ENCODE measurements at places on chromosomes 1 and 21. TPM values are rescaled to one million over a fixed set of nuclear protein-coding genes. Genes with fewer than 3 reads are reported as not detected.

GRCh38 chr1:56901716-56902115 is 47.1 kb downstream of the C8A start:
- DNase-seq, result no peak

DNA sequence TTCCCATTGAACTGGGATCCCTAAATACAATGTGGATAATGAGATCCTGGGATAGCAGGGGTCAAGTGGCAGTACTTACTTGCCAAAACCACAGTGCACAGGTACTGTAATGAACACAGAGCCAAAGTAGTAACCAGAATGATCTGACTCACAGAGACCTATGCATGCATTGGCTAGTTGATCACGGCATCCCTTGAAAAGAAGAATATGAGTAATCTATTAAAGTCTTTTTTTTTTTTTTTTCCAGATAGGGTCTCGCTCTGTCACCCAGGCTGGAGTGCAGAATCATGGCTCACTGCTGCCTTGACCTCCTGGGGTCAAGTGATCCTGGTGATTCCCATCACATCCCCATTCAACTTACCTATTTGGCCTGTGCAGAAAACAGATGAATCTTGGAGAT is 29.4 kb upstream of the EIF4G3 start:
- no peak for DNase-seq

GRCh38 chr1:211490821-211491415 is 1.0 kb downstream of the RD3 start:
- DNase-seq, result no peak

DNA sequence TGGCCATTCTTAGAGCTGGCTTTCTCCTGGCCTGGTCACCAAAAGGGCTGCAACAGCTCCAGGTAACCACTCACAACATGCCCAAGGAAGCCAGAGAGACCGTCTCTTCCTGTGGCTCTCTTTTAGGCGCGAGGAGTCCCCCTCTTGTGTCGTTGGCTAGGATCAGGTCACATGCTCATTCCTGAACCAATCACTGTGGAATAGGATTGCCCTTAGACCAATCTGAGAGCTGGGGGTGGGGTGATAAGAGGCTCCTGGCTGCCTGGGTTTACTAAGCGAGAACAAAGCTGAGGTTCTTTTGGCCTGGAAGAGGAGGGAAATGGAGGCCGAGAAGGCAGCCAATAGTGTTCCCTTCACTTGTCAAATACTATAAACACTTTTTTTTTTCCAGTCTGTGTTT is 452.1 kb upstream of the PROX1 start:
- DNase-seq, result no peak

DNA sequence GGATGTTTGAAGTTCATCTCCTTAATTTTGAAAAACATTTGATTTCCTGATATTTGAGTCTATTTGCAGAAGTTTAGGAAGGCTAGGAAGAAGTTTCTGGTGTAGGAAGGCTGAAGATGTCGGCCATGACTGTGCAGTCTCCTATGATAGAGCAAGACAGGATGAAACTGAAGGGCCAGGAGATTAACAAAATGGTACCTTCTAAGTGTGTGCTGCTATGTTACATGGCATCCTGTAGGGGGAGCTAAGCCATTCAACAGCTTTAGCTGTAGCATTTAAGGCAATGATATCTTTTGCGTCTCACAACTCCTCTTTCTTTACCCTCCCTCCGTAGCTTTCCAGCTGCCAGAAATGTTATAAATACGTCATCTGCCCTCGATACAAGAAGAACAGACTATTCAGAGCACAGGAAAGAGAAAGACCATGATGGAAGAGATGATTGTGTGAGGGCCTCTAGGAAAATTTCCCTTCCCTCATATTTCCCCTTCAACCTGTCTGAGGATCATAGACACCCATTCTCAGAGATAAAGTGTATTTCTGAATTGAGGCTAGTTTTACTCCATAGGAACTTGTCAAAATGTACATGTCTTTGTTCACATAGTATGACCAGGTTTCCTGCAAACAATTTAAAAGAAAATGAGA is 61.1 kb downstream of the XCL1 start:
- DNase-seq, result peak; percentile 69

GRCh38 chr1:197319631-197320030 is 51.6 kb downstream of the CRB1 start:
- no peak for DNase-seq

- DNase-seq, result no peak
These were observed 13.9 kb downstream of the RASAL2 start for GRCh38 chr1:178107823-178108222.

DNA sequence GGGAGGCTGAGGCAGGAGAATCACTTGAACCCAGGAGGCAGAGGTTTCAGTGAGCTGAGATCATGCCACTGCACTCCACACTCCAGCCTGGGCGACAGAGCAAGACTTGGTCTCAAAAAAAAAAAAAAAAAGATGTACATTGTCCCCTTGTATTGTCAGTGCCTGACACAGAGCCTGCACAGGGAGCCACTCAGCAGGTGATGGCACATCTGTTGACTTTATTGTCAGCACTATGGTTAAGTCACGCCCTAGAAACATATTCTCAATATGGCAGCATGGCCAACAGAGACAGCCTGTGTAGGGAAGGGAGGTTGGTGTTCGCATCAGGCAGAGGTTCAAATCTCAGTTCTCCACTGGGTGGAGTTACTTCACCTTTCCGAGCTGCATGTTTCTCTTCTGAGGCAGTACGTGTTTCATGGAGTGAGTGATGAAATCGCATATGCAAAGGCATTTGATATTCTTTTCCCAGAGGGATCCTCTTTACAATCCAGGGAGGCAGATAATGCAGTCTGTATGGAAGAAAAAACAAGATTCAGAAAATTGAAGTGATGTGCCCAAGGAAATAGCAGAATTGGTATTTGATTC is 20.6 kb downstream of the LAMC2 start:
- DNase-seq, result no peak

GRCh38 chr1:76408303-76408702 is 333.8 kb downstream of the ST6GALNAC3 start:
- DNase-seq, result no peak

DNA sequence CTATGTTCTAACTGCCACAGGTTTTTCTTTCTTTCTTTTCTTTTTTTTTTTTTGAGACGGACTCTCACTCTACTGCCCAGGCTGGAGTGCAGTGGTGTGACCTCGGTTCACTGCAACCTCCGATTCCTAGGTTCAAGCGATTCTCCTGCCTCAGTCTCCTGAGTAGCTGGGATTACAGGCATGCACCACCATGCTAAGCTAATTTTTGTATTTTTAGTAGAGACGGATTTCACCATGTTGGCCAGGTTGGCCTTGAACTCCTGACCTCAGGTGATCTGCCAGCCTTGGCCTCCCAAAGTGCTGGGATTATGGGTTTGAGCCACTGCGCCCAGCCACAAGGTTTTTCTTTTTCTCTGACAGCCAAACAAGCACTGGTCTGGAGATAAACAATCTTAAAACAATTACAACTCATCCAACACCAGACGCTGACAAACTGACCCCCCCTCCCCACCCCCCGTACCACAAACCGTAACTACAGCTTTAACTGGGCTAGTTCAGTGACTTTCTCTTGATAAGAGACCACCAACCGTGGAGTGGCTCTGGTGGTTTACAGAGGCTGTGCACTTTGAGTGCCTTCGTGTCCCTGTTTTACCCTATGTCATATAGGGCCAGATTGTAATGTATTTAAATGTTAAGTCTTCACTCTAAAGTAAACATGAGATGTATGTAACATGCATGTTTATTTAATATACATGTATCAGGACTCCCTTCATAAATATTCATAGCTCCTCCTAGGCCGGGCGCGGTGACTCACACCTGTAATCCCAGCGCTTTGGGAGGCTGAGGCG is 19.5 kb upstream of the PUM1 start:
- DNase-seq, result no peak

S100A8 gene
- 1.4 TPM for total RNA-seq

SPRR2G gene
- not detected for total RNA-seq

ATP1A2 gene
- total RNA-seq, result not detected

PADI3 gene
- total RNA-seq, result 0.93 TPM
